ENCODE measurements at places on chromosomes 12 and 14.

DNA sequence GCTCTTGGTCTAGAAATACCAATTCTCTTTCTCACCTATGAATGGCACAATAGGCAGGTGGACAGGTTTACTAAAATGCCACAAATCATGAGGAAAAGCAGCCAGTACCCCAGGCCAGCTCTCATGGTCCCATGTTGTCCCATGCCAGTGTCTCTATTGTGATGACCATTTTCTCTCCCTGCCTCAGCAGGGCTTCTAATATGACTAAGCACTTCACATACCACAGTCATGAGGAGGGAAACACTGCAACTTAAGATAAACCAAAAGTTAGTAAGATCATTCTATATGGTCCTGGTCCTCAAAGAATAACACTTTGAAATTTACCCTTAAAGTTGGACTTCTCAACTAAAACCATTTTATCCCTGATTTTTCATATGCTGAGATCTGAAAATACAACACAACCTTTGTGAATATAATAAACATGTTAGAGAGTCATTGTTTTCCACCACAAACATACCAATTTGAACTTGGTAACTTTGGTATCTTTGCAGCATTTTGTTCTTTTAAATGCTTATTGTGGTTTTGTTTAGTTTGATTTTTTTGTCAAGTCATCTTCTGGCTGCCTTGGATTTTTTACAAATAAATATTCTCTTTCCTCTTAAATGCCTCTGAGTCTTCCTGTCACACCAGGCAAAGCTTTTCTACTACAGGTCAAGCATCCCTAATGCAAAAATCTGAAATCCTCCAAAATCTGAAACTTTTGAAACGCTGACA, 3.6 kb downstream of the TTC5 start:
- no peak for DNase-seq

GRCh38 chr14:52363041-52363704, 49.1 kb downstream of the PTGER2 start:
- no peak for DNase-seq

DNA sequence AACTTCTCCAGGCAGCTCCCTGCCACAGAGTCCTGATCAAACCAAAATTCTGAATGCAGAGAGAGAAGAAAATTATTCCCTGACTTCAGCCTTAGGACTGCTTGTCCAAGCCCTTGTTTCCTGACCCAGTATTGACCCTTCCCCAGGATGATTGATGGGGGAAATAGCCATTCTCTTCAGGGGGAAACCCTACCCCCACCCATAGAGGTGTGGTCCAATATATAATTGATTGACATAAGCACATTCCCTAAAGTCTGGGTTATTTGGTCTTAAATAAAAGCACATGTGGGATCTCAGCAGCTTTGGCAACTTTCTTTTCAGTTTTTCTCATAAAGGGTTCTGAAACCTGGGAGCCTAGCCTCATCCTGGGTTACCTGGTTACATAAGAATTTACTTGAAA, 201.2 kb upstream of the DDHD1 start:
- no peak for DNase-seq

- no peak for DNase-seq
Measured at GRCh38 chr14:105193916-105194782, 13.0 kb upstream of the NUDT14 start.

DNA sequence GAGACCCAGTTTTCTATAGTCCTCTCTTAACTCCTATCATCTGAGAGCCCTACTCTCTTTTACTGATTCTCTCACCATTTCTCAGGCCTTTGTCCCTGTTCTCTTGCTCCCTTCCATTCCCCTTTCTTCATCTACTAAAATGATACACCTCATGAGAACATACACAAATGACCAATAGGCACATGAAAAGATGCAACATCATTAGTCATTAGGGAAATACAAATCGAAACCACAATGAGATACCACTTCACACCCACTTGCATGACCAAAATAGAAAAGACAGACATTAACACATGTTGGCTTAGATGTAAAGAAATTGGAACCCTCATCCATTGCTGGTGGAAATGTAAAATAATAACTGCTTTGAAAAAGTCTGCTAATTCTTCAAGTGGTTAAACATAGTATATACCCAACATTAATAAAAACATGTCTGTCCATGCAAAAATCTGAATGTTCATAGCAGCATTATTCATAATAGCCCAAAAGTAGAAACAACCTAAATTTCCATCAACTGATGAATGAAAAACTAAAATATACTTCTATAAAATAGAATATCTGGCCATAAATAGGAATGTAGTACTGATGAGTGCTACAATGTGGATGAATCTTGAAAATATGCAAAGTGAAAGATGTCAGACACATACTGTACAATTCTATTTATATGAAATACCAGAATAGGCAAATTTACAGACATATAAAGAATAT, 66.0 kb downstream of the DENND5B start:
- DNase-seq: no peak

DNA sequence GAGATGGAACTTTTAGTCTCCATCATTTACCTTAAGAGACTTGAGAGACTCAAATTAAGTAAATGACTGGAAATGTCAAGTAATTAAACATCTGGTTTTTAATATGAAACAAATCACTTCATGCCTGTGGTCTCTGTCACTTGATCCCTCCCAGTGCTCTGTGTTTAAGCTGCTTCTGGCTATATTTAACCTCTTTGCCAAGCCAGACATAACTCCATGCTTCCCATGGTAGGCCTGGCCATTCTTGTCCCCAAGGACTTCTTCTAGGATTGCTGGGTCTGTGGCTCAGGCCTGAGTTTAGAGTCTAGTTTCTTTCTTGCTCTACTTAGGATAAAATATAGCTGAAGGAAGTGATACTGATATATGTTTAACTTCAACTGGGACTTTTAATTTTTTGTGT, 1013.6 kb downstream of the FLRT2 start:
- DNase-seq: no peak

DNA sequence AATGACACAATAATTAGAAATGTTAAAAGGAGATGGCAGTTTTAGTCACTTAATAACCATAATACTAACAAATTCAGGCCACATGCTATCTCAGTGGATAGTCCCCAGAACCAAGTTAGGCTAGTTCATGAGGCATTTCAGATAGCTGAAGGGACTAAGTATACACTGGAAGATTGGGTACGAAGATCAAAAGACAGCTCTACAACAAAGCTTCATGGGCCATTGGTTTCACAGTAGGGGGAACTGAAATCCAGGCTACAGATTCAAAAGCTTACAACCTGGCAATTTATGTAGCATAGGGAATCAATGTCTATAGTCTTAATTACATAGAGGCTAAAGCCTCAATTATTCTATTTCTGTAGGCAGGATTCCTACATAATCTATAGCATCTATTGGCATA, 343.0 kb downstream of the RGS6 start:
- DNase-seq: no peak

- no peak for DNase-seq
Measured at GRCh38 chr12:39873065-39873464, 232.8 kb downstream of the SLC2A13 start.

DNA sequence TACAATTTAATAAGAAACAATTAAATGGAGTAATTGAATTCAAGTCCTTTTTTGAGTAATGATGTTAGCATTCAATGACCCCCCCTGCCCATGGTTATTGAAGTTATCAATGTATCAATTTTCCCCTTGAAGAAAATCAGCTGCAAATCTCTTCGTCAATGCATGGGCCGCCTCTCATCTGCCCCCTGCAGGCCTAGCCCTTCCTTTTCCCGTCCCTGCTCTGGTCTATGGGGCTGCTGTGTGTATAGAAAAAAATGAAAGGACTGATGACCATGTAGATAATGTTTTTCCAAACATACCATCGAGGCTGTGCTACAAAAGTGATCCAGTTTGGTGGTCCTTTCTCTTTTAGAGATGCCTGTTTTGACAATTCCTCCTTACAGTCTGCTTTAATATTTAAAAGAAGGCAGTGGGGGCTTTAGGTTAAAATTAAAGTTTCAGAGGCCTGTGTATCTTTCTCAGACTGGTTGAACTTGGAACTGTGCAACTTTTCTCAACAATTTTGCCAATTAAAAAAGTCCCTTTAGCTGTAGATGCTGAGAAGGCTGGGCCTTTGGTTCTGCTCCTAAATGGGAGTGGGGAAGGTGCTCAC, 98.4 kb downstream of the APAF1 start:
- no peak for DNase-seq

GRCh38 chr12:98509063-98509462, 6.3 kb upstream of the TMPO start:
- no peak for DNase-seq

- DNase-seq: no peak
Measured at GRCh38 chr14:31326111-31326510, 94.2 kb downstream of the HEATR5A start.

GRCh38 chr14:50122291-50122690, 5.9 kb upstream of the VCPKMT start:
- no peak for DNase-seq

DNA sequence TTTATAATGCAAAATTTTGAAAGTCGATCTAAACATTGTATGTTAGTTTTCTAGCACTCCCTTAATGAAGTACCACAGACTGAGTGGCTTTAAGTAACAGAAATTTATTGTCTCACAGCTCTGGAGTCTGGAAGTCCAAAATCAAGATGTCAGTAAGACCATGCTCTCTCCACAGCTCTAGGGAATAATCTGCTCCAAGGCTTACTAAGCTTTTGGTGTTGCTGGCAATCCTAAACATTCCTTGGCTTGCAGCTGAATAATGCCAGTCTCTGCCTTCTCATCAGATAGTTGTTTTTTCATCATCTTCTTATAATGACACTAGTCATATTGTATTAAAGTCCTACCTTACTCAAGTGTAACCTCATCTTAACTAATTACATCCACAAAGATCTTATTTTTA, 102.2 kb downstream of the RASSF9 start:
- no peak for DNase-seq

- no peak for DNase-seq
Measured at GRCh38 chr14:104974146-104974541, 4.0 kb downstream of the AHNAK2 start.

DNA sequence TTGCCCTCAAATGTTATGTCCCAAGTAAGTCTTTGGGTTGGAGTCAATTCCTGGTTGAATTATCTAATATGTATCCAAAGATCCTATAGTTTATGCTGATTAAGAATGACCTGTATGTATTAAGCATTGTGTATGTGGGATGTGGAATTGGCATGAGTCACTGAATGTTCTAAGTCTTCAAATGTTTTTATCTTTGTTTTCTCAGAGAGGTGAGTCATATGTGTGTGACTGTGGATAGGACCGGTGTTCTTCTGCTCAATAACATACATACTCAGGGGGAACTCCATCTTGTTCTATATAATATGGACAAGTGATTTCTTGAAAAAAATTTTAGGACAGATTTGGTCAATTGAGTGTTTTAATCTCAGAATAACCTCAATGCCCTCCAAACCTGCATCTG, 57.9 kb downstream of the NAV3 start:
- no peak for DNase-seq

DNA sequence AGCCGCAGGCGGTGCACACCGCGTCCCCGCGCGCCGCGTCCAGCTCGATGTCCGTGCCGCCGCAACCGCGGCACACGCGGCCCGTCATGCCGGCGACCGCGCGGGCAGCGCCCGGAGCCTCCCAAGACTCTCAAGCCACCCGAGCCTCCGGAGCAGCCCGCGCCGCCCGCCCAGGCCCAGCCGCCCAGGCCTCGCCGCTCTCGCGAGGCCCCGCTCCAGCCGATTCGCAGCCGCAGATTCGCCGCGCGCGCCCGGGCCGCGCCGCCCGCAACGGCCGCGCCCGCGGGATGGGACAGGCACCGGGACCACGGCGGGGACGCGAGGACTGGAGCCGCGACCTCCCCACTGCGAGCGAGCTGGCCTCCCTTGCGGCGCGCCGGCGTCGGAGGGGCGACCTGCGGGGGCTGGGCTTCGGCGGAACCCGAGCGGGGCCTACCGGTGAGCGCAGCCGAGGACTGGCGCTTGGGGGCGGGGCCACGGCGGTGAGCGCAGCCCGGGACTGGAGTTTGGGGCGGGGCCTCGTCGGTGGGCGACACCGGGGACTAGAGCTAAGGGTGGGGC, at the start of gene BRF1:
Gene BRF1, minus strand, starts transcription at position 460 of the 561 bp plus-strand sequence. Its CDS starts 372 bp downstream, at position 88.
- DNase-seq: peak; percentile 65

GRCh38 chr14:96748362-96748761, 48.8 kb upstream of the VRK1 start:
- no peak for DNase-seq

DNA sequence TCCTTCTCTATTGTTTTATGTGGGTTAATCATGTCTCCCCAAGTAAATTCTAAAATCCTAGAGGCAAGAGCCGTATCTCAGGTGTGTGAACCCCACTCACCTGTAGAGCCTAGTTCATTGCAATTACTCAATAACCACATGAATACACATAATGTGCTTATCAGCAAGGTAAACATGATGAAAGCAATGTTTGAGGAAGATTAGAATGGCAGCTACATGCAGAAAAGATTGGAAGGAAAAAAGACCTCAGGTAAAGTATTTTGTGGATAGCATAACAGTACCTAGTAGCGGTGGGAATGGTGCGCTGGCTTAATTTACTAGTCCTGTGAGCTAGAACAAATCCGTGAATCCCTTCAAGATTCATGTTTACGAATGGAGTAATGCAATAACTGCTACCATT, 5.3 kb upstream of the KRAS start:
- no peak for DNase-seq

DNA sequence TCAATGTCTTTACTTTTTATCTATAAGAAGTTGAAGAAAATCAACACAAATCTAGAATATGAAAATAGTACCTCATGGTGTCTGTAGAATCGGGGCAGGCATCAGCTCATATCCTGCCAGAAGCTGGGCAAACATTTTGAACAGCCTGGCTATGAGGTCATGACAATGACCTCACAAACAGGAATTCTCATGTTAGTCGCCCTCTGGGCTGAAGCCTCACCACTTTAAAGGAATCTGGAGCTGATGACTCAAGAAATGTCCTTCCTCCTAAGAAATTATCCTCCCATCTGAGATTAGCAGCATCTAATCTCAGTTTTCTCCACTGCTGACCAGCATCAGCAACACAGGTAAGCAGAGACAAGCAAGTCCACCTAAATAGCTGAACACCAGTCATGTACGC, 27.1 kb downstream of the CLIP1 start:
- no peak for DNase-seq

GRCh38 chr12:102533483-102534215, 53.3 kb upstream of the IGF1 start:
- no peak for DNase-seq

DNA sequence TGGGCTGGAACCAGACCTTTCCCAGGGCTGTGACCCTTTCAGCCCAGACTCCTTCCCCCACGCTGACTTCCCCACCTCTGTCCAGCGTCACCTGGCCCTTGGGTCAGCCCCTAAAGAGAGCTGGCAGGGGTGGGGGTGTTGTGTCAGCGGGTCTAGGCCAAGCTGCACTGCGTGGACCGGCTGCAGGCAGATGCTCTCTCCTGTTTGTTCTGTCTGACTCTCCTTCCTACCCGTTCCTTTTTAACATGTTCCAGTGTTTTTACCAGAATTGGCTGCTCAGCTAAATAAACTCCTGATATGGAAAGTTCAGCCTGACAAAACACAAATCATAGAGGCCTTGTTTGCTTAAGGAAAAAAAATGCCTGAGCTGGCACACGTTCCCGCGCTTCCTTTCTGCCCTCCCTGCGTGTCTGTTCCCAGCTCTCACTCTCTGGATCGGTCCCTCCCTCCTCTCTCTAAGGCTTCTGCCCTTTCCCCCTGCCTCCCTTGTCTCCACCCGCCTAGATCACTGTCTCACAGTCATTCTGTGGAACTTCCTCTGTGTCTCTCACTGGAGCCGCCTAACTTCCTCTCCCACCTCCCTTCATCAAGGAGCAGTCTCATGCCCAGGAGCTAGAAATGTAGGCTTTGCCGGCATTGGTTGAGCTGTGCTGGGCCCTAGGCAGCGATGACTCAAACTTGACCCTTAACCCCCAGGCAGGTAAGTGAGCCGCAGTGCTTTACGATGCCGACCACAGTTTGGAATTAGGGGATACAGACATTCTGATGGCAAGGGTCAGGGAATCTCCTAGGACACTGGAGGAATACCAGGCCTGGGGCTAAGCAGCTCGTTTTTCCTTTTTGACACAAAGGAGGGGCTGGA, 15.5 kb upstream of the MLXIP start:
- no peak for DNase-seq

Data from D721Med (cell line).